Bronchial epithelial cell (primary cell): ENCODE measurements at places on chromosomes 6 and 20. TPM values are rescaled to one million over a fixed set of nuclear protein-coding genes. Genes with fewer than 3 reads are reported as not detected.

The WFDC10B gene
- not detected in 2 replicates for total RNA-seq

The RRP36 gene
- 84.7 and 97.1 TPM in 2 replicates for total RNA-seq

The RNF144B gene
- total RNA-seq = 141 and 239 TPM in 2 replicates

The BPIFB2 gene
- total RNA-seq = not detected in 2 replicates

The UNC93A gene
- not detected in 2 replicates for total RNA-seq

The B3GAT2 gene
- under 0.01 TPM in 1 of 2 replicates, not detected in the other for total RNA-seq

The KHDC1L gene
- not detected in 2 replicates for total RNA-seq

The IER3 gene
- total RNA-seq = 186 and 279 TPM in 2 replicates

The MDFI gene
- 57.1 and 61.3 TPM in 2 replicates for total RNA-seq

The BANF2 gene
- not detected in 2 replicates for total RNA-seq

The PCSK2 gene
- total RNA-seq = not detected in 2 replicates

The TRDN gene
- not detected in 2 replicates for total RNA-seq

The TDRD6 gene
- total RNA-seq = 0.26 TPM in 2 replicates

The SLC22A7 gene
- not detected in 2 replicates for total RNA-seq

The ZNFX1 gene
- total RNA-seq = 12.4 and 18.3 TPM in 2 replicates

The ANKEF1 gene
- total RNA-seq = 4.2 and 5.2 TPM in 2 replicates

The CD164 gene
- total RNA-seq = 113 and 115 TPM in 2 replicates

The HLA-DRB1 gene
- 0.13 TPM in 1 of 2 replicates, not detected in the other for total RNA-seq

The ERVFRD-1 gene
- not detected in 2 replicates for total RNA-seq

The SIRT5 gene
- 10.8 and 15.7 TPM in 2 replicates for total RNA-seq

The TCF21 gene
- total RNA-seq = 0.26 TPM in 1 of 2 replicates, not detected in the other

The EYS gene
- total RNA-seq = 0.26 and 0.53 TPM in 2 replicates

The NMBR gene
- not detected in 2 replicates for total RNA-seq

The PI3 gene
- total RNA-seq = 15.5 and 110 TPM in 2 replicates

The SRMS gene
- 0.13 and 0.79 TPM in 2 replicates for total RNA-seq

The PPP1R3G gene
- total RNA-seq = 1.8 and 1.9 TPM in 2 replicates

The GPX6 gene
- total RNA-seq = not detected in 2 replicates

The ANKRD66 gene
- not detected in 2 replicates for total RNA-seq

The VPS16 gene
- 33.2 and 33.4 TPM in 2 replicates for total RNA-seq

The SPATS1 gene
- not detected in 2 replicates for total RNA-seq

The F13A1 gene
- 0.13 TPM in 1 of 2 replicates, not detected in the other for total RNA-seq

The PNPLA1 gene
- 0.26 and 1.2 TPM in 2 replicates for total RNA-seq

The ZFP64 gene
- 27.5 and 49.8 TPM in 2 replicates for total RNA-seq

The BNIP5 gene
- total RNA-seq = not detected in 2 replicates

The TTLL9 gene
- total RNA-seq = under 0.01 TPM in 1 of 2 replicates, not detected in the other

The GSTA2 gene
- not detected in 2 replicates for total RNA-seq

The ZNF322 gene
- 13.7 and 16.8 TPM in 2 replicates for total RNA-seq
